ENCODE measurements at places on chromosomes 11 and 22.
A peak's percentile ranks its signal among the peaks of the same experiment; 100 is the strongest.

DNA sequence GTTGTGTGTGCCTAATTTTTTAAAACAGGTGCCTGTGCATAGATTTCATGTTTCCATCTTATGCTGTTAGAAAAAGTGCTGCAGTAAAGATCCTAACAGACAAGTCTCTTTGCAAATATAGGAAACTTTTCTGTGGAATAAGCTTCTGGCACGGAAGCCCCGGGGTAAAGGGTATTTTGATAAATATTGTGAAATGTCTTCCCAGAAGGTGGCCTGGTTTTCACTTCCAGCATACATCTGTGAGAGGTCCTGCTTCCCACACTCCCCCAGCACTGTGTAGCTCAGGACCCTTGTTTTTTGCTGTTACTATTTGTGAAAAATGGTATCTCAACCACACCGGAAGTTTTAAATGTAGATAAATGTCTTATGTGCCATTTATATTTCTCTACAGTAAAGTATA, 14.5 kb downstream of the ST3GAL4 start:
- DNase-seq, result no peak

GRCh38 chr11:9758637-9759518, 95.0 kb downstream of the SWAP70 start:
- no peak for DNase-seq

- DNase-seq, result no peak
Measured at GRCh38 chr22:45582955-45583320, 80.3 kb downstream of the FBLN1 start.

DNA sequence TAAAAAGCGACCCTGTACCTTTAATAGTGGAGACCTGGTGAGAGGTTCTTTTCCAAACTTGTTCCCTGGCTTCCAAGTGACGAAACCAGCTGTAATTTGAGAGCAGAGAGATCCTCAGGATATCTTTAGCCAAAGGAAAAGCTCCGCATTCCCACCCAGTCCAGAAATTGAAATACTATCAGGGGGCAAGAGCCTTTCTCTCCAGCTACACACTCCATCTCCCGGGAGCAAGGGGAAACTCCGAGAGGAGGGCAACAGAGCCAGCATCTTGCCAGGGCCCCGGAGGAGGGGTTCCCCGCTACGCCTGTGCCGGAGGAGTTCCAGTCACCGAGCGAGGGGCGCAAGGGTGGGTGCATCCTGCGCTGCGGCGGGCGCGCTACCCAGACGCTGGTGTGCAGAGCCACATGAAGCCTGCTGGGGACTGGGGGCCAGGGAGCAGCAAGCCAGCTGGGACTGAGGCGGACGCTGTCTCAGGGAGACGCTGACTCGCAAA, at the start of gene FIBIN:
TSS of gene FIBIN (plus strand) at position 148 of the 493 bp plus-strand sequence. CDS start 415 bp downstream, outside the sequence.
- DNase-seq, result no peak

- no peak for DNase-seq
Measured at GRCh38 chr11:61442616-61443015, 12.7 kb downstream of the SDHAF2 start.

GRCh38 chr11:55367674-55368073, at the start of gene OR4A15:
Gene OR4A15, plus strand, starts transcription at chr11:55367974. Its CDS starts 0 bp downstream, at chr11:55367974.
- DNase-seq, result no peak

DNA sequence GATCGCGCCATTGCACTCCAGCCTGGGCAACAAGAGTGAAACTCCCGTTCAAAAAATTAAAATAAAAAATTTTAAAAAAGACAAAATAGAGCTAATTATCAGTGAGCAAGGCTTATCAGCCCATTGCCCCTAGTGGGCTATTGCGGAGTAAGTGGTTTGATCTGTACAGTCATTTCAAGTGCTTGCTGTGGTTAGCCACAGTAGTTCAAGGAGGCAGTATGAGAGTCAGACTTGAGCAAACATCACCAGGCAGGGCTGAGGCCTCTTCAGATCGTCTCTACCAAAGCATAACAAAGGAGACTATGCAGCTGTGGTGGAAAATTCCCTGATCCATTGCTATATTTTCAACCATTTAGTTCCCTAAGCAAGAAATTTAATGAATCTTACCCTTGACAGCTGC, 4.3 kb upstream of the SBF2 start:
- peak; percentile 53 for DNase-seq

GRCh38 chr22:39908737-39909136, 7.9 kb downstream of the GRAP2 start:
- no peak for DNase-seq

DNA sequence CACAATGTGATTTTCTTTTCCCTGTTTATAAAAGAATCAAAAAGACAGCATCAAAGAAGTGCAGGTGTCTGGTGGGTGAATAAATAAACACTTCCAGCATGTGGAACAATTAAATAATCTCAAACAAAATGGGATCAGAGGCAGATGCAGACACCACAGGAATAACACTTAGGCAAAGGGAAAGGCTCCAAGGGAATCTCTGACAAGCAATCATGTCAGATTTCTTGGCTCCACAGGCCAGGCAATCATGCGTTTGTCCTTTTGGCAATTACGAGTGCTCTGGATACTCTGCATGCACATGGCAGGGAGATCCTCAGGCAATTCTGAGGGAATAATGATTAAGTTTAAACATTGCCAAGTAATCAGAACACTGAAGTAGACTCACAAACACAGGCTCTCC, 403.5 kb upstream of the LUZP2 start:
- no peak for DNase-seq

DNA sequence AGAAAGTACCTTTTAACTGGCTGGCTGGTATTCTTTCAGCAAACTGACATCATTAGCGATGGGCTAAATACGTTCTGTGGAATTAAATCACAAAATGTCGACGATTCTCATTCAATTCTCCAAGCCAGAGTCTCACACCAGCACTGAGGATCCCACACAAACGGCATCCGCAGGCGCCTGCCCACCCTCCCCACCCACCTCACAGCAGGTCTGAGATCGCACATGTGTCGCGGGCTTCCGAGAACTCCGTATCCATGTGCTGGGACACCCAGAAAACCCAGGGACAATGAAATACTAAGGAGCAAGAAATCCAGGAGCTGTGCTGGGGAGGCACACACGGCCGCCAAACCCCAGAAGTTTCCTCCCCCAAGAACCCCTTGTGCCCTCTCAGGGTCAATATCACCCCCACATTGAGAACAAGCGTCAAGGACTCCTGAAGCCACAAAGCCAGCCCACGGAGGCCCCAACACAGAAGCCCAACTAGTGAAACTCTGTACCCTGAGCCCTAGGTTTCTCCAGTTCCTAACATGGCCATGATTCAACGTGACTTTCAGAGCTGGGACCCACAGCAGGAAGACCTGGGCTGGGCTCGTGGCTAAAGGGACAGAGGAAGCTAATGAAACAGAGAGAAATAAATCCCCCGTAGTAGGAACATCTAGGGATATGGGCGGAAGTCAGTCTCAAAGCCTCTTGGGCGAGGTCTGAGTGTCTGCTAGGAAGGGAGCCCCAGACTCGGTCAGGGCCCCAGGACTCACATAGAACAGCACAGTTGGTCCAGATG, 8.0 kb downstream of the TOLLIP start:
- DNase-seq, result no peak

GRCh38 chr22:42275970-42276369, 5.5 kb upstream of the TCF20 start:
- no peak for DNase-seq

GRCh38 chr11:88193278-88193677, 18.0 kb upstream of the RAB38 start:
- no peak for DNase-seq

GRCh38 chr22:29224121-29224858, 18.6 kb downstream of the EMID1 start:
- no peak for DNase-seq

GRCh38 chr11:69704508-69705253, 859 bp upstream of the FGF19 start:
- DNase-seq, result no peak

- no peak for DNase-seq
Measured at GRCh38 chr22:48358886-48359612, 1468.6 kb downstream of the BRD1 start.

- DNase-seq, result no peak
Measured at GRCh38 chr11:12133547-12134235, 23.3 kb downstream of the MICAL2 start.

DNA sequence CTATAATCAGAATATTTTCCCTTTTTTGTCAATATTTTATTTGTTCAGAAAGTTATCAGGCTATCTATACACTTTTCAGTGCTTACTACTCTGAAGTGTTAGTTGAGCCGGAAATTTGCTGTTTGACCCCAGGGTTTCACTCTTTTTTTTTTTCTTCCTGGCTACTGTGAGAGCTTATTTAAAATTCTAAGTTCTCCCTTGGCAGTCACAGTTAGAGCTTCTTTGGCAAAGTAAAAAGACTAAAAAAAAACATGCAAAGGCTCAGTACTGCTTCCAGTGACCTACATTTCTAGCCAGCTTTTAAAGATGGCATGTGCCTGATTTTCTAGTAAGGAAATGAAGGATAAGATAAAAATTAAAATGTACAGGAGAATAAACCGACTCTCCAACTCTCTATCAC, 48.4 kb downstream of the ELP4 start:
- no peak for DNase-seq

DNA sequence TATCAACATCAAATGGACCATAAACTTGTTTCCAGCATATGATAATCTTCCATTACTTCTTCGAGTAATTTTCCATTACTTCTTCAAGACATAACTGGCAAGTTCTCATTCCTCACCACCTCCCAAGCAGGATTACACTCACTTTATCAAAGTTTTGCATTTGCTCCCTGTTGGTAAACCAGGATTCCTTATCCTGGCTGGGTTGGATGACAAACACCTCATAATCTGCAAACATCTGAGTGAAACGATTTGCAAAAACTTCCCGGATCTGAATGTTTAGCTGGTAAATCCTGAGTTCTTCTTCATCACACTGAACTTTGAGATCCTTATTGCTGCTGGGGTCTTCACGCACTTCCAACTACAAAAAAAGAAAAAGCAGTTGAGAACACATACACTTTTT, 86.4 kb downstream of the DENND5A start:
- DNase-seq, result no peak

- no peak for DNase-seq
Measured at GRCh38 chr11:19597876-19598275, 114.8 kb upstream of the NAV2 start.

DNA sequence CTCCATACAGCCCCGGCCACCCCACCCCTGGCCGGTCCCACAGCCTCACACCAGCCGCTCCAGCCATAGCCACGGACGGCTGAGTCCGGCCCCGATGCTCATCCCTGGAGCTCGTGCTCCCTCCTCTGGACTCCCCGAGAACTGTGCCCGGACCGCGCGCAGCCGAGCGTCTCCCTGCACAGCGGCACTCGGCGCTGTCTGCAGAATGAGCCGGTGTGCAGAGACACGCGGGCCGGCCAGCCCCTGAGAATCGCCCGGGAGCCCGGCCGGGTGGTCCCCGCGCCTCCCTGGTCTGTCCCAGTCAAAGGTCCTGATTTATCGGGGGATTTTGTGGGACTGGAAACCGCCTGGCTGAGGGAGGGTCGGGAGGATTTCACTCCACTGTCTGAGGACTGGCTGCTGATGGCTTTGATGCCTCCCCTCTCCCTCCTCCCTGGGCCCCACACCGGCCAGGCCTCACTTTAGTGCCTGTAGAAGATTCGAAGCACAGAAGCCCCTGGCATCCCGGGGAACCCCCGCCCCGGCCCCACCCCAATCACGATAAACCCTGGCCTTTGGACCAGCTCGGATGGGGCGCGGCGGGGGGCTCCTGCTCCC, 102.7 kb downstream of the BRD1 start:
- DNase-seq, result no peak

DNA sequence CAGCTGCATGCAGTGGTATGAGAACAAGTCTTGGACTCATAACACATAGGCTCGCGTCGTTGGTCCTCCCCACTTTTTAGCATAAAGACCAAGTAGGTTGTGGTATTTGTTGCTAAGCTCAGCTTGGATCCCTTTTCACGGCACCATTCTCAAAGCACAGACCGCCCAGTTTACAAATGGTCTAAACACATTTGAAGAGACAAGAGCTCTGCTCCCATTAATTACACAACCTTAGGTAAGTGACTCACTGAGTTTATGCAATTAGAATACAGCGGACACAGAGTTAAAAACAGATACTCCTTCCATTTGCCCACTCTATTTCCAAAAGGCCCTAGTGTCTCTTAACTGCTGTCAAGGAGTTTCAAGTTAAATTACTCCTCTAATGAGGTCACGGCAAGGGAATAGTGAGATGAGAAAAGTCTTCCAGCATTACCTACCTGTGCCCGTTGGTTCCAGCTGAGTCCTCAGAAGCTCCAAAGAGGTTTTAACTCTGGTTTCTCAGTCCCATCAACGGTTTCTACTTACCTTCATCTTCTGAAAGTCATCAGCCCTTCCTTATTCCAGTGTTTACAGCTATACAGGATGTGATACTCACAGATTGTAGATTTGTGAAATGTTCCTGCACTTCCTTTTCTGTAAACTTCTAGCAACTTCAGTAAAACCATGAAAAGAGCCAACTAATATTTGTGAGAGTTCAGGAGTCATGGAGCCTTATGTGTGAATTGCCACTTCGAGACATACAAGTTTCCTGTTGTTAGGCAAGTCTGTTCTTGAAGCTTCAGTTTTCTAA, at the start of gene MS4A6A:
TSS of gene MS4A6A (minus strand) at position 543 of the 790 bp plus-strand sequence. CDS start 1,356 bp downstream, outside the sequence.
- DNase-seq, result no peak

- no peak for DNase-seq
Measured at GRCh38 chr11:114678125-114679036, at the start of gene NXPE2. Gene NXPE2, plus strand, starts transcription at chr11:114678527. Its CDS starts 49 bp downstream, at chr11:114678576.

DNA sequence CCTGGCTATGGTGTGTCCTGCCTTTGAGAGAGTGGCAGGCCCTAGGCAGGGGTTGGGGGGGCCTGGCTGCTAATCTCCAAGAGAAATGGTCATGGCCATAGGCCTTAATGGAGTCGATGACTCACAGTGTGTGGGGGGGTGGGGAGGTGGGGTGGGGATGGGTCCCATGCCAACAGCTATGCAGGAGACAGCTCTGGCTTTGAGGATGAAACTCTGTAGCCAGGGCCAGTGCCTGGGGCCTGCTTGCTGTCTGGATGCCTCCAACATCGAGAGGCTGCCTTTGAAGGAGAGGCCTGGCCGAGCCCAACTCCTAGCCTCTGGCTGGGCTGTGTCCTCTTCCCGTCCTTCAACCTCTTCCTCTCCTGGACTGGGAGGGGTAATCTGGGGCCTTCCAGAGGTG, 23.9 kb upstream of the TSPAN18 start:
- DNase-seq, result no peak

DNA sequence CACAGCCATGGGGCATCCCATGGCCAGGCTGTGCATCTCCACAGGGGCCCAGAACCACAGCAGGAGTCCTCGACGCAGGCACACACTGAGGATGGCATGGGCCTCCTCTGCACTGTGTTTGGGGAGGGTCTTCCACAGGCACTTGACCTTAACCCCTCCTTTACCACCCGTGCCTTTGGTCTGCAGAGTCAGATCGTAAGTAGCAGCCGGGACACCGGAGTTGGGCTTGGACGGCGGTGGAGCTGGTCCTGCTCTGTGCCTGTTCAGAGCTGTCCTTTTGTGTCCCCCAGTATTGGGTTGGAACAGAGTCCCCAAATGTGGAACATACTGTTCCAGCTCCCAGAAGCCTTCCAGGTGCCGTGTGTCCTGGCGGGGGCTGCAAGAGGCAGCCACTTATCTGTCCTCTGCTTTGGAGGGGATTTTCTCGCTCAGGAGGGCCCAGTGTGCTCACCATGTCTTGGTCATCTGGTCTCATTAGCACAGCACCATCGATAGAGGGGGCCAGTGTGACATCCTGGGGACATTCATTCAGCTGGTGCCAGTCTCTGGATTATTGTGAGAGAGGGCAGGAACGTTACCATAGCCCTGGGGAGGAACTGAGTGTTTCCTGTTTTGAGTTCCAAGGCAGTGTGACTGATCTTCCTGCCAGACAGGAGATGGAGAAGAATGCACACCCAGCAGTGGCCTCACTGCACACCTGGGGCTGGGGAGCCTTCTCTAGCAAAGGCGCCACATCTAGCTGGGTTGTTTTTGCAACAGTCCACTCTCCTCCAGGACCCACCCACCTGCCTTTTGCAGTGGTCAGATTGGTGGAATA, 12.4 kb downstream of the CRELD2 start:
- DNase-seq, result no peak

- DNase-seq, result no peak
Measured at GRCh38 chr22:49439373-49439772, 388.3 kb downstream of the BRD1 start.
